ENCODE measurements at places on chromosomes 1 and 21.

- DNase-seq: no peak
Observed at GRCh38 chr1:161480381-161481035, 24.7 kb upstream of the FCGR2A start.

DNA sequence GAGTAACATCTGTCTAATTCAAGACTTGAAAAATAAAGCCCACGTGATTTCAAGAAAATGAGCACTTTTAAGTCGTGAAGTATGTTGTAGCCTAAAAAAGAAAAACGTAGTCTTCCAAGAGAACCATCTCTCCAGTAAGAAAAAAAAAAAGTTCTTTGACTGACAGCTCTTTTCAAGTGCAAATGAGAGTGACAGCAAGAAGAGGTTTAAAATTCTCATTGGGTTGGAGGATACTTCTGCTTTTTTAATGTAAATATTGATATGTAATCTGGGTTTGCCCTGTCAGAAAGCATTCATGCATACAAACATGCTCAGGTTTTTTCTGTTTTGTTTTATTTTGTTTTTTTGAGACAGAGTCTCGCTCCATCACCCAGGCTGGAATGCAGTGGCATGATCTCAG lies 32.3 kb upstream of the PRDM2 start:
- no peak for DNase-seq

DNA sequence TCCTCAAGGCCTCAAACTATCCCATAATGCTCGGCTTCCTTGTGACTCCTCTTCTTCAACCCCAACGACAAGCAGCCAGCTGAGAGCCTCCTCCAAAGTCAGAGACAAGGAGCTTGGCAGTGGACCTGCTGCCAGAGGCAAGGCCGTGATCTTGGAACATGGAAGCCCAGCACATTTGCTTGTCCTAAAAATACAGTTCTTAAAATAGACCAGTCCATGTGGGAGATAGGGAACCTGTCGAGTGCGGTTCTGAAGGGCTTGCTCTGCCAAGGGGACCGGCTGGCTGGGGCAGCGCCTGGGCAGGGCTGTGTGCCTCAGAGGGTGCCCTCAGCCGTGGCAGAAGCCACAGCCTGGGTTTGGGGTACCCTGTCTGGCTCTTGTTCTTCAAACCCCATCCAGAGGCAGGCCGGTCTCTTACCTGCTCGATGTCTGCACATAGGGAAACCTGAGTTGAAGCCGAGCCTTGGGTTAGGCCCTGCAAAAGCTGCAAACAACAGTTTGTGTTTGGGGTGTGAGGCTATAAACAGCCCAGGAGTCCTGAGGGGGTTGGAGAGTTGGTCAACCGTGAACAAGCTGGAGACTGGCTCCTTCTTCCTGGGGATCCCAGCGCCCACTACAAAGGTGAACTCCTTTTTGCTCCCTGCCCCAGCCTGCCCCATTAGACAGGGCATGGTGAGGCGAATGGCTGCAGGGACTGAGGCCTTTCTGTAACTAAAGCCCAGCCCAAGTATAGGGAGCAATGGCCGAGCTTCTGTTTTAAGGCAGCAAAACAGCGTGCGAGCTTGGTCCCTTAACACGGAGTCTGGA lies 228.8 kb downstream of the CAMTA1 start:
- no peak for DNase-seq

- no peak for DNase-seq
Observed at GRCh38 chr1:221011145-221011544, 131.9 kb downstream of the HLX start.

DNA sequence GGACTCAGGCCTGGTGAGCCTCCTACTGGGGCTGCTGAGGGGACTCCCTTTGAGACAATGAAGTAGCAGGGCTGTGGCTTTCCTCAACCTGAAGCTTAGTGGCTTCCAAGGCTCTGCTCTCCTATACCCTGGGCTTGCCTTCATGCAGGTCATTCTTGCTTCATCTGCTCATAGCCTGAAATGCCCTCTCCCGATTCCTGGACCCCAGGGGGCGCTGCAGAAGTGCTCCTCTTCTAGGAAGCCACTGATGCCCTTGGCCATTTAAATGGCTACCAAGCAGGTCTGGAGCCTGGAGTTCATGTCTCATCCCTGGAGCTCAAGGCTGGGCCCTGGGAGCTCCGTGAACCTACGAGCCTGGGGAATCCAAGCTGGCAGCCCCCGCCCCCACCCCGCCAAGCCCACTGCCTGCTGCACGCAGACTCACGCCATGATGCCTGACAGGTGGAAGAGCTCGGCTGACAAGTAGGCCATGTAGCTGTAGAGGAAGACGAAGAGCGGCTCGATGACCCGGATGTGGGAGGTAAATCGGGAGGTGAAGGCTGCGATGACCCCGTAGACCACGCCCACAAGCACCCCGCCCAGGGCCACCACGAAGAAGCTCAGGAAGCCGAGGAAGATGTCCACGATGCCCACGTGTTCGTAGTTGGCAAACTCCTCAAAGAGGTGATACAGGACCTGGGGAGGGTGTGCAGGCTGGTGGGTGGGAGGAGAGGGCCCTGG lies 45.7 kb downstream of the SLC9A1 start:
- DNase-seq: no peak

DNA sequence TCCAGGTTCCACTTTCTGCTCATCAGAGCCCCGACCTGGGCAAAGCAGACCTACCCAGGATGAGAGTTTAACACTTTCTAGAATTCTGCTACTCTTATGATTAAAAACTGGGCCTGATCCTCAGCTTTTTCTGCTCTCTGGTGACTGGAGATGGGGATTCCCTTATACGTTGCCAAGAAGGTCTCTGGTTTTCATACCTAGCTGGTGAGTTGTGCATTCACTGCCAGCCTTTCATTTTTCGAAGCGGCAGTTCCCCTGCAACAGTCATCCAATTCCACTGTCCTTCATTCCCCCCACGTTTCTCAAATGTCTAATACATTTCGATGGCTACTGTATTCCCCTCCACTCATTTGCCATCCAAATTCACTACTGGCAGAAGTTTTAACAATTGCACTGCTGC lies 135.3 kb downstream of the ADSS2 start:
- DNase-seq: peak; percentile 41

- peak; percentile 51 for DNase-seq
Observed at GRCh38 chr1:46667782-46668760, at the start of gene ATPAF1. Gene ATPAF1 (minus strand): TSS chr1:46668364. CDS start chr1:46668322, 42 bp downstream.

DNA sequence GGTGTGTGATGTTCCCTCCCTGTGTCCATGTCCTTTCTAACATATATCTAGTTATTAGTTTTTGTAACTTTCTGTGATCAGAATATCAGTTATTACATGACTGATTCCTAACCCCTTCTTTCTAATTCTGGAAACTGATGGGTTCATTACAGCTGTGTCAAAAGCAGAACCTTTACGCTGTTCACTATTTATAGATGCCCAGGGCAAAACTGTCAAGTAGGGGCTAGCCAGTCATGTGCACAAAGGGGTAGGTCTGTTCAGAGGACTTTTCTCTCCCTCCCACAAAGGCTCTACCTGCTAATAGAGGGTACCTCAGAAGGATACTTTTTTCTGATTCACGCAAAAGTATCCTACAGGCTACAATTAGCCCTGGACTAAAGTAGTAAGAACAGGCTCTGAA lies 79.2 kb downstream of the NRDC start:
- DNase-seq: no peak

- peak; percentile 26 for DNase-seq
Observed at GRCh38 chr1:192830595-192831246, 21.9 kb downstream of the RGS2 start.

- no peak for DNase-seq
Observed at GRCh38 chr1:175885326-175885725, 141.9 kb upstream of the TNR start.

- DNase-seq: no peak
Observed at GRCh38 chr21:21156957-21157356, 158.7 kb downstream of the NCAM2 start.

DNA sequence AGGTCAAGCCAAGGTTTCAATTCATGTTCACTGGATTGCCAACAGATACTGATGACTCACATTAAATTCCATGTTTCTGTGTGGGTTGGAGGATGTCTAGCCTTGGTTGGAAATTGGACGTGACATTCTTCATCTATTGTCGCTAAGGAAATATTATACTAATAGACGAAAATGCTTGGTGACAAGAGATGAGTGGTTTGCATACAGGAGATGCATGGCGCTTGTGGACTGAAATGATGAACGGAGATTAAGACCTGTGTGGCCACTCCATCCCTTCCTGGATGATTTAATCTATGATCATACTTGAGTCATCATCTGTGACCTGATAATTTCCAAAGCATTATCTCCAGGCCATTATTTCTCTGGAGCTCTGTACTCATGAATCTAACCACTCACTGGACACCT lies 97.0 kb upstream of the CD34 start:
- DNase-seq: peak; percentile 91

GRCh38 chr1:208437401-208437800 lies 193.2 kb upstream of the PLXNA2 start:
- DNase-seq: peak; percentile 81

GRCh38 chr21:38734646-38735365 lies 70.9 kb upstream of the ETS2 start:
- no peak for DNase-seq

- no peak for DNase-seq
Observed at GRCh38 chr1:22369294-22370189, 82.1 kb upstream of the ZBTB40 start.

DNA sequence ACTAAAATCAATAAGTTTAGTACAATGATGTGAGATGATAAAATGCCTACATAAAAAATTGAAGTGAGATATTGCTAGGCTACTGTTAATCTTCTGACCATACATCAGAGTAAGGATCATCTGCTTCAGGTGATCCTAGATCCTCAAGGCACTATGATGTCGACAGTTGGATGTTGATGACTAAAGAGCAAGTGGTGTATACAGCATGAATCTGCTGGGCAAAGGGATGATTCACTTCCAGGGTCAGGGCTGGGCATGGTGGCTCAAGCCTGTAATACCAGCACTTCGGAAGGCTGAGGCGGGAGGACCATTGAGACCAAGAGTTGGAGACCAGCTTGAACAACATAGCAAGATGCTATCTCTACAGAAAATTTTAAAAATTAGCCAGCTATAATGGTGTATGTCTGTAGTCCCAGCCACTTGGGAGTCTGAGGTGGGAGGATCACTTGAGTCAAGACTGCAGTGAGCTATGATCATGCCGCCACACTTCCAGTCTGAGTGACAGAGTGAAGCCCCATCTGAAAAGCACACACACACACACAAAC lies 24.6 kb downstream of the NUF2 start:
- peak; percentile 54 for DNase-seq

DNA sequence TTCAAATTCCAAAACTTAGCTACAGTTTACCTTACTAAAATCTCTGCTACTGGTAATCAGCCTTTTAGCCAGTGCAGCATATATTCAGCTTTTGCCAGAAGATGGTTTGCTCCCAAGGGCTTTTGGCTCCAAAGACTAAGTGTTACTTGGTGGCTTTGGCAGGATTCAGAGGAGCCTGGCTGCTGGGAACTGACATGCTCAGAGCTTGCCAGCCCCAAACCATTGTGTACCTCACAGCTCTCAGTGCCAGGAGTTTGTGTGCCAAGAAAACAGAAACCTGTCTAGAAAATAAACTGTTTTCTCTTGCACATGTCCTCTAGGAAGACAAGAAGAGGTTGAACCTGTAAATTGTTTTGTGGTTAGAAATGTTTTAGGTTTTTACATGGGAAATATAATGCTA lies 315.9 kb downstream of the ST6GALNAC3 start:
- no peak for DNase-seq

- peak; percentile 99 for DNase-seq
Observed at GRCh38 chr1:206905295-206906164, 8.3 kb downstream of the IL24 start.

- DNase-seq: peak; percentile 60
Observed at GRCh38 chr1:241716915-241717656, 65.0 kb downstream of the WDR64 start.

- DNase-seq: no peak
Observed at GRCh38 chr1:67846538-67846937, 13.3 kb upstream of the GNG12 start.

GRCh38 chr1:31397360-31398095 lies 15.5 kb upstream of the SERINC2 start:
- DNase-seq: peak; percentile 91

DNA sequence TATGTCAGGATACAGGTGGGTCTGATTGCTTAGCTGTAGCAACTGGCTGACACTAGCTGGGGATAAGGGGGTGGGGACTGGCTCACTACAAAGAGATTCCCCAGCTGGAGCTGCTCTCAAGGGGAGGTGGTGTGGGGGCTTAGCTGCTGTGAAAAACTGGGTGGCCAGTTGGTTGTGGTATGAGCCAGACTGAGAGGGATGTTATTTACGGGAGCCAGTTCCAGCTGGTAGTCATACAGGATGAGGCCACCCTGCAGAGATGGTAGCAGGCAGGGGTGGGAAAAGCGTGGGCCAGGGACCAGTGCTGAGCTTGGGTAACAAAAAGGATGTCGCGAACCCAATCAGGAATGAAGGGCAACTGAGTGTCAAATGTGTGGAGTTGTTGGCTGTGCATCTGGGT lies 204.0 kb upstream of the C21orf91 start:
- no peak for DNase-seq

- no peak for DNase-seq
Observed at GRCh38 chr21:14526836-14527695, 19.0 kb downstream of the SAMSN1 start.

GRCh38 chr1:61318319-61319125 lies 236.2 kb downstream of the NFIA start:
- DNase-seq: peak; percentile 9

DNA sequence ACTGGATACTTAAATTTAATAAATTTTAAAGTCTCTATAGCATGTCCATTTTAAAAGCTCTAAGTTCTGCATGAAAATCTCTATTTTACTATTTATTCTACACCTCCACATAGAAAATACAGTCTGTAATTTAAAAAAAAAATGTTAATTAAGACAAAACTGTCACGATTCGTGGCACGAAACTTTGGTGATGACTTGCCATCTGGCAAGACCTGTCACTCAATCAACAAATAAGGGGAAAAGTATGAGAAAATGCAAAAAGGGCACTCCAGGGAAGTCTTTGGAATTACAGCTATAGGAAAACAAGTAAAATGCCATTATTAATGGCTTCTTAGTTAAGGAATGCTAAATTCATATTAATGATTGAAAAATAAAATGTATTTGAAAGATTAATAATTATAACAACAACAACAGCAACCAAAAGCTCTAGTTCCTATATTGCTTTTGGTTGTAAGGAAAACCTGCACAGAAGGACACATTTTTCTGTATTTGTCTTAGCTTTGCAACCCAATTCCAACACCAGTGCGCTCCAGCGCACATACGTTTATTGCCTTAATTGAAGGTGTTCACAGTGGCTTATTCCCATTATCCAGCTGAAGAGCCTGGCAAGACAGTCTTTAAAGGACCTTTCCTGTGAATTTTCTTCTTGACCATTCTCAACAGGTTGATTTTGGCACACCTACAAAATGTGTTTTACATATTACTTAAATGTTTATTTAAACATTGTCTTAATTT lies 107.8 kb downstream of the PLPPR5 start:
- no peak for DNase-seq

GRCh38 chr1:27666791-27667254 lies 5.2 kb downstream of the IFI6 start:
- DNase-seq: peak; percentile 66
